ENCODE measurements at places on chromosomes 1 and 21. TPM values are rescaled to one million over a fixed set of nuclear protein-coding genes. Genes with fewer than 3 reads are reported as not detected.
A peak's percentile ranks its signal among the peaks of the same experiment; 100 is the strongest.

DNA sequence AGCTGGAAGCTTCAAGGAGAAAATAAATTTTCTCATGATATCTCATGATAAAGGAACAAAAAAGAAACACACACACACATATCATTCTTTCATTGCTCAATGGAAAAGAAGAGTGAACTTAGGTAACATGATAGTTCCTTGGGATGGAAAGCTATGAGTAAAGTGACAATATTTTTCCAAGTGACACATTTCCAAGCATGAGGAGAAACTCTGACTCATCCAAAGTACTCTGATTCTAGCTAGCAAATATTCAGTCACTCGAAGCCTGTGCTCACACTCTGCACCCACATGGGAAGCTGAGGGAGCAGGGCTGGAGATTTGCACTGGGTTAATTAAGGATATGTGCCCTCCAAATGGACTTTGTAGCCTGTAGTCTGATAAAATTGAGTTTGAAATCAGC, 222.4 kb downstream of the LRRC40 start:
- DNase-seq = no peak

DNA sequence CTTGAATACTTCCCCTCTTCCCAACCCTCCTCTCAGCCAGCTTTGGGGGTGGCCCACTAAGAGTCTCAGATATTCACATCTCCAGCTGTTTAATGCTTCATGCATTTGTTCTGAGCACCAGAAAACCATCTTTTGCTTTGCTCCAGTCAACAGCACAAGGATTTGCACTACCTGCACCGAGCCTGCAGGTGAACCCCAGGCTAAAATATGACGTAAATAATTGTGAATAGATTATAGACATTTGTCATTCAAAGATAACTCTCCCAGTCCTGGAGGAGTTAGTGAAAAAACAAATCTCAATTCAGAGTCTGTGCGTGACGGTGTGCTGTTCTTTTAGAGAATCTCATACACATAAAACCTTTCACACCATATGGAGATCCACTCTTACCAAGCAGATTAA, 7.4 kb downstream of the CD247 start:
- DNase-seq = no peak

The ERG gene
- not detected for total RNA-seq

DNA sequence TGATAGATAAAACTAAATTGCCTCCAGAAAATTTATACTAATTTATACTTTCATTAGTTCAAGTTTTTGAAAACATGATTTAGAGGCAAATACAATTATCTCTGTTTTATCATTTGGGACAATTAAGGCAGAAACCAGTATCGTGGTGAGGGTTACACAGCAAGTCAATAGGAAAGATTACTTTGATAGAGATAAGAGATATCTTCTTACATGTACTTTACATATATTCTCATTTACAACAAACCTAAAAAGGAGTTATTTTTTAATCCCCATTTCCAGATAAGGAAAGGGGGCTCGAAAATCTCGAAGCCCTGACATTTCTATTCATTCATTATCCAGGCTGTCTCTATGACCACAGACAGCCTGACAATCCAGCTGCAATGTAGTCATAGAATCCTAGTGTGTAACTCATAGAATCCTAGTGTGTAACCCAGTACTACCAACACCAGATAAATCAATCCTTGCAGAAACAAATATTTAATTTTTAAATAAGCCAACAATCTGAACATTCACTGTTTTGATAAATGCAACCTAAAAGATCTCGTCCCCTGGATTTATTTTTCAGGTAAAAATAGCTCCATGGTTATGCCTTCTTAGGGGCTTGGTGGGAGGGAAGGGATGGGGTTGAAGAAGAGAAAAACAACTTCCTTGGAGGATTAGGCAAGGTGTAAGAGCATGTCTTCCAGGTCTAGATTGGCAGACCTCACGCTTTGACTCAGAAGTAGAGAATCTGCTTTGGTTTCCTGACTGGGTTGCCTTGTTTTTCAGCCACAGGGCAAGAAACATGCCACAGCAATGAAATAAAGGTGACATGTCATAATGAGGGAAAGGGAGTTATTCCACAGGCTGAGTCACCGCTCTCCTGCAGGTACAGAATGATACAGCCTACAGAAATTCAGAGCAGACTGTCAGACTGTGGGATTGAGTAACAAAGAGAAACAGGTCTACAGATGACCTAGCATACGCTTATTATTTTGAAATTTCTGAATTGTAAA, 45.6 kb downstream of the IRF2BP2 start:
- no peak for DNase-seq

GRCh38 chr1:166297993-166298392, 131.2 kb upstream of the FAM78B start:
- DNase-seq = no peak

The EXTL1 gene
- total RNA-seq = not detected

GRCh38 chr1:46582972-46583371, 21.1 kb downstream of the MKNK1 start:
- no peak for DNase-seq

The GLIS1 gene
- not detected for total RNA-seq

The MAN1C1 gene
- total RNA-seq = 17.9 TPM

DNA sequence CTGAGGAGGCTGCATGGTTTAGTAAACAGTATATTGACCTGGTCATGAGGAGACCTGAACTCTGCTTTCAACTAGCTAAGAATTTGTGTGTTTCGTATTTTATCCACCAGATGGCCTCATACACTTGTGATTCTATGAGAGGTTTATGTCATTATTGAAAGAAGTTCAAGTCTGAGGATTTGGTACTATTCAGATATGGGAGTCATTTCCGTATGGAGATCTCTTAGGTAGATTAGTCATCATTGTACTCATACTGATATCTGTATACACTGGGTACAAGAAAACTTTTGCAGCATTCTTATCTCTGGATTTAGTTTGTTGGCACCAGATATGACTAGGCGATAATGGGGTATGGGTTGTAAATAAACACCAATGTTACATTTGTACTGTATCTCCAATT, 26.6 kb downstream of the ATF6 start:
- no peak for DNase-seq

GRCh38 chr21:41932576-41933312, 21.1 kb downstream of the C2CD2 start:
- DNase-seq = no peak

GRCh38 chr1:12001249-12001917, 17.9 kb upstream of the MIIP start:
- DNase-seq = peak; percentile 64

The OPRD1 gene
- total RNA-seq = not detected

DNA sequence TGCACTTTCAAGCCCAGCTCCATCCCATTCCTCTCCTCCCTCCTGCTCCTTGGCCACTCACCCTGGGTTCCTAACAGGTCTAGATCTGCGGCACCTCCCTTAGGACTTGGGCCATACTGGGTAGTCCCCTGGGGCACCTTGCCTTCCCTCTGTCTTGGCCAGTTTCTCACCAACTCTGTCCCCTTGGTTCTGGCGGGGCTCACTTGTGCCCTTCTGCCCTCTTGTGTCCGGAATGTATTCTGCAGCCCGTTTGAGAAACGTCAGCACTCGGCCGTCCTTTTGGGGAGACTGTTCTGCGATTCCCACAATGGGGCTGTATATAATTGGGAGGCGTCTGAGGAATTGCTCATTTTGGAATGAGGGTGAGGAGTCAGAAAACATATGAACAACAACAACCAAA, 162.4 kb downstream of the ZSCAN20 start:
- DNase-seq = peak; percentile 40

DNA sequence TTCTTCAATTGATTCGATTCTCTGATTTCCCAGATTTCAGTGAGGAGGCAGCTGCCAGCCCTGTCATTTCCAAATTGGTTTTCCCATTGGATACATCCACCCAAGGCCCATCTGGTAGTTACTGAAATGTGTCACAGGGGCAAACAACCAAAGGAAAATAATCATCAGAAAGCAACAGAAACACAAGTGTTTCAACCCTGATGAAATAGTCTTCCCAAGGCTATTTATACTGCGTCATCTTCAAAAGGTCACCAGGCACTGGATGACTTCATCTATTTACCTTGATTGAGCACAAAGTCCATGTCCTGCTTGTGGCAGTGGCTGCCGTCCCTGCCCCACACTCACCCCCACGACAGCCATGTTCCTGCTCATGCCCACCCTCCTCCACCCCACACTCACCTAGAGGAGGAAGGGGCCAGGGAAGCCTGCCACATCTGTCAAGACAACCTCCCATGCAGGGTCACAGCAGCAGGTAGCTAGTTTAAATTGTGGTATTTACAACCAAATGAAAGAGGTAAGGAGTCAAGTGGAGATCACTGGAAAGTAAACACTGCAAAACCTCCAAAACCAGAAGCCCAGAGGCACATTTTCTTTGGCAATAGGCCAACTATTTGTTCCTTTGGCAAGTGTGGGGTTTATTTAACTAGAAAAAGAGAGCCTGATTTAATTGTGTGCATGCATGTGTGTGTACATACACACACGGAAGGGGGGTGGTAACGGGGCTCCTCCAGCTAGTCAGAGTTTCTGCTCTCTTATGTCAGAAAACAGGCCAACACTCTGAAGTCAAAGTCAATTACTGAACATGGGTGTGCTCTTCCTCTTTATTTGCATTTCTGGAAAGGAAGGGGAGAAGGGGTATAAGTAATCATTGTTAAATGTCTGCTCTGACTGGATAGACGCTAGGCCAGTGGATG, 49.5 kb upstream of the RAB4A start:
- no peak for DNase-seq

DNA sequence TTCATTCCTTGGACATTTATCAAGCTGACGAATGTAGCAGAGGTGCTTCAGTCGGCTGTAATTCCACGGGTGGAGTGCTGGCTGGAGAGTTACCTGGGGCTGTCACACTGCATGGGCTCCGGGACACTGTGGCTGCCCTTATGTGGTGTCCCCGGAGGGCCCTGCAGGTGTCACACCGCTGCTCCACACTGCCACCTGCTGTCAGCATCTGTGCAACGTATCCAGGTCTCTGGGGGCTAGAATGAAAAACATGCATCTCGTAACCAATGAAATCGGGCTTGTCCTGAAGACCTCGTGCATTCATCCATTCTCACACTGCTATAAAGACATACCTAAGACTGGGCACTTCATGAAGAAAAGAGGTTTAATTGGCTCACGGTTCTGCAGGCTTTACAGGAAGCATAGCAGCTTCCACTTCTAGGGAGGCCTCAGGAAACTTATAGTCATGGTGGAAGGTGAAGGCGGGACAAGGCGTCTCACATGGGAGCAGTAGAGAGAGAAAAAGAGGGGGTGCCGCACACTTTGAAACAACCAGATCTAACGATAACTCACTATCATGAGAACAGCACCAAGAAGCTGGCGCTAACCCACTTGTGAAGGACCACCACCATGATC, 46.7 kb upstream of the PCBP3 start:
- DNase-seq = peak; percentile 90

DNA sequence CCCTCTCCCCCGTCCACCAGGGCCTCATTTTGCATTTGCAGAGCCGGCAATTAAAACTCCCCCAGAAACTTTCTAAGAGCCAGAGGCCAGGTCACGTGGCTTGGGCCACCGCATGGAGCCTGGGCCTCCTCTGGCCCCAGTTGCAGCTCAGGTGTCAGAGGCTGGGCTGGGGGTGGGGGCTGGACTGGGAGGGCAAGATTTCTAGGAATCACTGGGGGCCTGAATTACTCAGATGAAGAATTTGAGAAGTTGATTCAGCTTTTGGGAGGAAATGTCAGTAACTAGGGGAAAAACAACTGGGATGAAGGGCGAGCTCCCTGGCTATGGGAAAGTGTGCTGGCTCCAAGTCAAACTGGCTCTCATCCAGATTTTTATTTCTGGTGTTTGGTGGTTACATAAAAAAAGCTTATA, 151.0 kb downstream of the CDC7 start:
- no peak for DNase-seq

- no peak for DNase-seq
Measured at GRCh38 chr1:79052829-79053449, 46.4 kb upstream of the ADGRL4 start.

- no peak for DNase-seq
Measured at GRCh38 chr1:216945538-216946080, 222.4 kb upstream of the ESRRG start.

The GJA4 gene
- total RNA-seq = not detected

The XCL1 gene
- 38.3 TPM for total RNA-seq

DNA sequence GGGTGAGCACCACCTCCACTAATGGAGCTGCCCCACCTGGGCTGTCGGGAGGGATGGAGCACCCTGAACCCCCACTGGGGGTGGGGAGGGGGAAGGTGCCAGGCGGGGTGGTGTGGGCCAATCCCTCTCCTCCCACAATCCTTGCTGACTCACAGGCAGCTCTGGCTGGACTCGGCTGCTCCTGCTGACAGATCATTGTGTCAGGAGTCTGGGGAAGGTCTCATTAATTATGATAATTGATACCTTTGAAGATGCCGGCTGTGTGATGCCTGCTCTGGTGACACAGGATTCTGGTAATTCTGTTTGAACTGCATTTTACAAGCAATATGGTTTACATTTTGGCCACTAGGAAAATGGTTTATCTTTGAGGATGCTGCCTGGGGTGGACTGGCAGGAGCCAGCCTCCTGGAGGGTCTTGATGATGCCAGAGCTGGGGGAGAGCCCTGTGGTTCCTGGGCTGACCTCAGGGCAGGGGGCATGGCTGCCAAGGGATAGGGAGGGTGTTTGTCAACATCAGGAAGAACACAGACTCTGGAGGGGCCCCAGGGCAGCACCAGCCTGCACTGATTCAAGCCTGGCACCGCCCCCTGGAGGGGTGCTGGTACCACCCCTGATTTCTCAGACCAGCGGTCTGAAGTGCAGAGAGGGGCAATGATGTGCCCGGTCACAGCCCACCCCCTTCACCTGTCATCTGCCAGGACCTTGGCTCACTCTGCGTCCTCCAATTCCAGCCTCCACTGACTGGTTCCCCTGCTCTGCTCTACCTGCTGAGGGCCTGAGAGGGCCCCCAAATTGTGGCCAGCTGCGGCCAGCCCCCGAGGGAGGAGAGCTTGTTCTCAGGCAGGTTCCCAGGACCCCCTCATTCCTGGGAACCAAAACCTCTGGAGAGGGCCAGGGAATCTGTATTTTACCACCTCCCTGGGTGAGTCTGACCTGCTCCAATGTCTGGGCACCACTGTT, 338.8 kb downstream of the MATN1 start:
- no peak for DNase-seq

GRCh38 chr1:225201447-225201846, 226.4 kb downstream of the LBR start:
- DNase-seq = no peak

DNA sequence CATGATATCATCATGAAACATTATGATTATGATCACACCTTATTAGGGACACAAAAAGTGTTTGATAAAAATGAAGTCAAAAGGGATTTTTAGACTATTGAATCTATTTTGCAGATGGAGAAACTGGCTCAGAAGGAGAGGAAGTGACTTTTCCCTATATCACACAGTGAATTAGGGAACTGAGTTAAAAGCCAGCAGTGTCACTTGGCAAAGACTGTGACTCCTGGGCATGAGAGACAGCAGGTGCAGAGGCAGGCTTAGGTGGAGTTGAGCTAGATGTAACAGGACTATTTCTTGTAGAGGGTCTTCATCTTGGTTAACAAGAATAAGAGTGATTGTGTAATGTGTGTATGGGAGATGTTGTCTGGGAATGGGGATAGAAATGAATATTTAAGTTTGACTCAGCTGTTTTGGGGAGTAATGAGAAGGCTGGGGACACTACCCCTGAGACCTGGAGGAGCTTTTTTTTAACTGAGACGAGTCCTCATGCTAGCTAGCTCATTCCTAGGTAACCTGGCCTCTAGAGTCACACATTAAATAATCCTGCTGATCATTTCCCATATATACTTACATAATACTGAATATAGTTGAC, 1.0 kb upstream of the CD84 start:
- DNase-seq = no peak

GRCh38 chr1:113217447-113218208, 144.6 kb downstream of the LRIG2 start:
- DNase-seq = no peak

All from activated CD8-positive, alpha-beta T cell treated with anti-CD3 and anti-CD28 coated beads, Interleukin-2, amount 10 ng/mL, durations not matched to agents 7 days and 5 days (primary cell).